ENCODE measurements at places on chromosomes 16 and 17.

- no peak for DNase-seq
Measured at GRCh38 chr17:72702136-72702735, 390.3 kb downstream of the SLC39A11 start.

DNA sequence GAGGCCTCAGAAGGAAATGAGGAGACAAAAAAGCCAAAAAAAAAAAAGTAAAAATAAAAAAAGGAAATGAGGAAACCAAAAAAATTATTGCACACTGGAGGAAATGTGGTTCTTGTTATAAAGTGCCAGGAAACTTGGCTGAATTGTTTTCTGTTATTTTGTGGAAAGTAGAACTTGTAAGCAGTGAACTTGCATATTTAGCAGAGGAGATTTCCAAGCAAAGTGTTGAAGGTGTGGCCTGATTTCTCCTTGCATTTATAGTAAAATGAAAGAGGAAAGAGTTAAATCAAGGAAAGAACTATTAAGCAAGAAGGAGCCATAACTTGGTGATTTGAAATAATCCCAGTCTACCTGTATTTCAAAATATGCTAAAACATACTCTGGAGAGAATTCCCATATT lies 34.1 kb upstream of the CPPED1 start:
- DNase-seq = no peak

DNA sequence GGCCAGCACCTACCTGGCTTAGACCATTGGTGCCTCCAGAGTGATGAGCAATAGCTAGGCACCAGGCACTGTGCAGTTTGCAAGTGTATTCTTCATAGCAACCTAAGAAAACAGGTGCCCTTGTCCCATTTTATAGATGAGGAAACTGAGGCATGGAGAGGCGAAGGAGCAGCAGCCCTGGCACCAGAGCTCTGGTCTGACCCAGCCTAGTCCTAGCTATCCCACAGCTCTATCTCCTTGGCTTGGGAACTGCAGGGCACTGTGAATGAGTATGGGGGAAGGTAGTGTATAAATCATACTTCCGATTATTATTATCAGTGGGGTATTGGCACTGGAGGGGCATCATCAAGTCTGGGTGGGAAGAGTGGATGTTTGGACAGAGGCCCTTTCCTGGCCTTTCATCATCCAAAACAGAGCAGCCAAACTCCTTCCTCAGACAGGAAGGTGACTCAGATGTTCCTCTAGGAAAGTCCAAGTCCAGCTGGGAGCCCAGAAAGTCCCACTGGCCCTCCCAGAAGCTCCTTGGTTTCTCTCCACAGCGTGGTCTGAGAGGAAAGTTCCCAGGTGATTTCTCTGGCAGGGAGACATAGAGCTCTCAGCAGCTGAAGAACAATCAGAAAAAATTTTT lies 32.0 kb upstream of the PLLP start:
- no peak for DNase-seq

DNA sequence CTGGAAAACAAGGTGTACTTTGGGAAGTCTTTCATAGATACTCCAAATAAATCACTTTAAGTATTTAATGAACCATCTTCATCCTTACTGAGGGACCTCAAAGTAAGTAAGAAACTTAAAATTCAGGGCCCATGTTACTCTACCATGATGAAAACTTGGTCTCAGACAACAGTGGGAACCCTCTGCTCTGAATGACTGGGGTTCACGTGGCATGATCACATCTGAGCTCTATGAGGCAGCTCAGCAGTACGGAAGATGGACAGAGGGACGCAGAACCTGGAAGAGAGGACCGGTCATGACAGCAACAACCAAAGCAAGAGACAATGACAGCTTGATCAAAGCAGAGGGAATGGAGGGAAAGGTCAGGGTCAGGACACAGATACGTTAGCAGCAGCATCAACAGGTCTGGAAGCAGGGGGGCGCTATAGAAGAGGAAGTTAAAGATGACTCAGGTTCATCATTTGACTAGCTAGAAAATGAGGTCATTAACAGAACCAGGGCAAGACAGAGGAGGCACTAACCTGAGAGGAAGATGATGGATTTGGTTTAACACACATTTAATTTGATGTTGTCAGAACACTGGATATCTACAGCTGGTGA lies 9.5 kb downstream of the XPO6 start:
- no peak for DNase-seq

DNA sequence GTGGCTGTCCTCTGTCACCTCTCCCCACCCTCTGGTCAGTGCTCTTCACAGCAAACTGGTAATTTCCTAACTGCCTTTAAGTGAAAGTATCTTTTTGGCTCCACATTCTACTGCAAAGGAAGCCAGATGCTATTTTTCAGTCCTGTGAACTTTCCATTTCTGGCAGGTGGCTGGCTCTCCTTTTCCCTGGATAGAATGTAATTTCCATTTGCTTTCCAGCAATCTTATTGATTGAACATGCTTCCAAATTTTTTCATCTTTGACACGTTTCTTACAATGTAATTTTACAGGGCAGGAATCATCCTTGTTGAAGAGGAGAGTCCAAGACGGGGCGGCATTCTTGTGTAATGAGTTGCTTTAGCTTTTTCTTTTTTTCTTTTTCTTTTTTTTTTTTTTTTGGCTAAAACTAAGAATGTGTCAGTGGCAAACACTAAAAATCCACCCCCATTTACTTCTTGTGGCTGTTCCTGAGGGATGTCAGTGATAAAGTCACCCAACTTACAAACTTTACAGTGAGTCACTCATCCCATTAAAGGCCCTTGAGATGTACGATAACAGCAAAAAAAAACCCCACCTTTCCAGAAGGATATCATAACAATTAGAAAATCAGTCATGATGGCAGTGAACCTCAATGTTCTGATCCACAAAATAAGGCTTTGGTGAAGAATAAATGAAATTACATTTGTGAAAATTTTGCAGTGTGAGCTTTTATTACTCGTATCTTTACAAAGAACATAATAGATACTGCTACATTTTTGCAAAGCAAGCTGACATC lies 29.4 kb upstream of the PRKCA start:
- DNase-seq = no peak

DNA sequence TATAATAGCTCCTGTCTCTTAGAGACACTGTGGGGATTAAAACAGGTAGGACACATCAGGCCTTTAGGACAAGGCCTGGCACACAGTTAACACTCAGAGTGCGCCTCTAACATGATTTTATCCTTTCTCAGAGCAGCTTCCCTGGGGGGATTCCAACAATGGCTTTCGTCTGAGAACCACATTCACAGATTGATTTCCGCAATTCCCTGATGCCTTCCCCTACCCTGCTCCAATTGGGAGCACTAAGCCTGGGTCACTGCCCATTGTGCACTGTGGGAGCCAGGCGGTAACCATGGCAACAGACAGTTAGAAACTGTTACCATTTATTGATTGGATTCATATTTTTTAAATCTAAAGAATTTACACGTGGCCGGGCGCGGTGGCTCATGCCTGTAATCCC lies 5.9 kb upstream of the ALKBH5 start:
- no peak for DNase-seq

DNA sequence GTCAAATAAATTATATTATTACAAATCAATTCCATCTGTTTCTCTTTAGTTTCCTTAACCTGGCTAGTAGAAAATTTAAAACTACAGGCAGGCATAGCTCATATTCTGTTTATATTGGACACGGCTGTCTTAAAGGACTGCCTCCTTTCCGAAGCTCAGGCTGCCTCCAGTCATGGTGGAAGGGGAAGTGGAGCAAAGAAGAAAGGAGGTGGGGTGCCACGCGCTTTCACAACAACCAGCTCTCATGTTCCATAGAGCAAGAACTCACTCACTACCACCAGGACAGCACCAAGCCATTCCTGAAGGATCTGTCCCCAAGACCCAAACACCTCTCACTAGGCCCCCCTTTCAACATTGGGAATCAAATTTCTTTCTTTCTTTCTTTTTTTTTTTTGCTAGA lies 149.3 kb upstream of the KCNJ18 start:
- no peak for DNase-seq

DNA sequence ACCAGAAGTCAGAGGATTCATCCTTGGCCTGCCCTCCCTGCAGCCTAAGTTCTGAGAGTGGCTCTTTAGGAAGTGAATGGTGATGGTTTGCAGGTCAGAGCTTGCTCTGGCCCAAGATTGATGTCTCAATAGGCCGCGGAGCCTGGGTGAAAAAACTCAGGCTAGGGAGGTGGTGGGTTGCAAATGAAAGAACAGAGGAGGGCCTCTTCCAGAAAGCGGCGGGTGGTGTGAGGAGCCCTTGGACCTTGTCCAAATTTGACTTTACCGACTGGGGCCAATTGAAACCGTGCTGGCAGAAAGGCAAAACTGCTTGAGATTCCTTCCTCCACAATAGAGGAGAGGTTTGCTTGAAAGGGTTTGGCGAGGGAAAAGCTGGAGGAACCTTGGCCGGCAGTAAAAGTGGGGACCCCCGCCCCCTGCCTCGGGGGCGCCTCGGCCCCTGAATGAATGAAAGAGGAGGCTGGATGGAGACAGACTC lies 331.3 kb downstream of the SEC14L1 start:
- DNase-seq = no peak

Measured in stimulated activated CD4-positive, alpha-beta T cell treated with anti-CD3 and anti-CD28 coated beads, Interleukin-4, amount 100 ng/mL, for 48 hours (primary cell).